ENCODE measurements at places on chromosomes 4 and X. TPM values are rescaled to one million over a fixed set of nuclear protein-coding genes. Genes with fewer than 3 reads are reported as not detected.

- no peak for DNase-seq
Measured at GRCh38 chr4:106034220-106034619, 138.9 kb downstream of the NPNT start.

GRCh38 chrX:30196322-30196721 lies 19.0 kb upstream of the MAGEB2 start:
- DNase-seq, result peak; percentile 2

GRCh38 chrX:46366381-46367207 lies 178.6 kb downstream of the ZNF674 start:
- no peak for DNase-seq

DNA sequence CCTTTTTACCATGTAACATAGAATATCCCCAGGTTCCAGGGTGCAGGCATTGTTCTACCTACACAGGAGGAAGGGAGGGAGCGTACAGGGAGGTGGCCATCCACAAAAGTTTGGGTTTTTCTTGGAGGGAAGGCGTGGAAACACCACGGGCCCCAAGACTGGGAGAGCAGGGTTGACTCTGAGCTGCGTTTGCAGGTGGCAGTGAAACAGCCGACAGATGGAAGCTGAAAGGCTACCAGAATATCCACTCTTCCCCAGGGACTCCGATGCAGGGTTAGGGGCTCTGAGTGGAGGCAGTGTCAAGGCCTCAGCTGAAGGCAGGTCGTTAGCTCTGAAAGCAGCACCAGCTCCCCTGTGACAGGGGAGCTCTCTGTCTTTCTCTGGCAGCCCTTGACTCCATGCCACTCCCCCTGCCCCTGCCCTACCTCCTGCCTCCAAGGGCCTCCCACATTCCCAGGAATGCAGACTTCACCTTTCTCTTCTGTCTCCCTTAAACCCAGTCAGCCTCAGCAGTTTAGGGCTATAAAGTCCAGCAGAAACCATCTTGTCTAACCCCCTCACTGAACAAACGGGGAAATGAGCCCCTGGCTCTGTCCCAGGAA lies 14.0 kb upstream of the GLOD5 start:
- DNase-seq, result no peak

DNA sequence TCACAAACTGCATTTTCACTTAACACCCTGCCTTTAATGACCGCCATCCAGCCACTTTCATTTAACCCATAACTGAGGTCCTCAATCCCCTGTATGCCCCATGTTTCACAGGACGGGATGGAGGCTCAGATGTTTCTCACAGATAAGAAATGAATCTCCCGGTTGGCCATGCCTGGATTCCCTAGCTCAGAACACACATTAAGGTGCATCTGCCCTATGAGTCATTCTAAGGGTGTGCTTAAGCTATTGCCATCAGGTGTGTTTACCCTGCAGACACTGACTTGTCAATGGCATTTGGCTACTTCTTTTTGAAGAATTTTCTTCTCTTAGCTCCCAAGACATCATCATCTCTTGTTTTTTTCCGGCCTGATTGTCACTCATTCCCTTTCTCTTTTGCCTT lies 222.6 kb upstream of the SMIM31 start:
- peak; percentile 44 for DNase-seq

DNA sequence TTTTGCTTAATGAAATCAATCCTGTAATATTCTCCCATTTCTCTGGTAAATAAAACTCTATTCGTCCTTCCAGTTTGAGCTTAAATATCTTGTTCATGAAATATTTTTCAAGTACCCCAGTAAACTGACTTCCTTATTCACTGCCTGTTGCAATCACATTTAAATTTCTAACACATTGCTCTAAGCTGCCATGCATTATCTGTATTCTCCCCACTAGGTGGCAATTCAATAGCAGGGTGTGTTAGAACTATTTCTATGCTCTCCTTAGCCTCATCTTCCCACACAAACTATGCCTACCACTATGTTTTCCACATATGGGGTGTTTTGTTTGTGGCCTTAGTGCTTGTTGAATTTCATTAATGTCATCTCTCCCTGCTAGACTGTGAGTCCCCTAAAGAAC lies 377.1 kb upstream of the HS3ST1 start:
- DNase-seq, result peak; percentile 59

- no peak for DNase-seq
Measured at GRCh38 chr4:8645753-8646124, 53.2 kb downstream of the CPZ start.

DNA sequence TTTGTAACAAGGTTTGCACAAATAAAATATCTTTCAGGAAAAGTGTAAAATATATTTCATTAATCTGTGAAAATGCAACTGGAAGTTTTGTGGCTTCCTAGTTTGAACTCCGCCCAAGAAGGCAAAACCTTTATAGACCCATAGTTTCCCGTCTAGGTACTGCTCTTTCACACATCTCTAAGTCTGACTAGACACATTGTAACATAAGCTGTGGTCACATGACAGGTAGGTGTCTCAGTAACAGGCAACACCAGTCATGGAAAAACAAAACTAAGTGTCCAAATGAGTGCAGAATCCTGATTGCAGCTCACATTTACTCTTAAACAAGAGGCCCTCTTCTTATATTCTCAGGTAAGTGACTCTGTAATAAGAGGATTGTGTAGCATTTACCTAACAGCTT lies 55.6 kb downstream of the SNCA start:
- DNase-seq, result peak; percentile 24

- DNase-seq, result no peak
Measured at GRCh38 chr4:139207873-139208403, 30.9 kb upstream of the ELF2 start.

GRCh38 chr4:185298728-185299430 lies 89.5 kb downstream of the SNX25 start:
- DNase-seq, result no peak

DNA sequence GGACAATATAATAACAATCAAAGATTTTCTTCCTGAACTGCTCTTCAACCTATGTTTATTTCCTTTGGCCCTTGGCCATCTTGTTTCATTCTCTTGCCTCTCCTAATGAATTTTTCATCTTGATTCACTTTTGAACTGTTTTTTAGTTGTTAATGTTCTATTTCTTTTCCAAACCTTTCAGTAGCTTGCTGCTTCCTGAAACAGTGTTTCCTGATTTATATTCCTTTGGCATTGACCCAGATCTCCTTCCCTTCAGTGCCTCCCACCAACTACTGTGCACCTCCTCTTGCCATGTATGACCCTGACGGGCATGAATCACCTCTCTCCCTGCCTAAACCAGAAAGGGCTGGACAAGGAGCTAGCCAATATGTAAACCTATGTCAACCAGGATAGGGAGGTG lies 25.6 kb upstream of the SPP1 start:
- peak; percentile 62 for DNase-seq

GRCh38 chr4:22486276-22486675 lies 29.6 kb downstream of the ADGRA3 start:
- DNase-seq, result no peak

DNA sequence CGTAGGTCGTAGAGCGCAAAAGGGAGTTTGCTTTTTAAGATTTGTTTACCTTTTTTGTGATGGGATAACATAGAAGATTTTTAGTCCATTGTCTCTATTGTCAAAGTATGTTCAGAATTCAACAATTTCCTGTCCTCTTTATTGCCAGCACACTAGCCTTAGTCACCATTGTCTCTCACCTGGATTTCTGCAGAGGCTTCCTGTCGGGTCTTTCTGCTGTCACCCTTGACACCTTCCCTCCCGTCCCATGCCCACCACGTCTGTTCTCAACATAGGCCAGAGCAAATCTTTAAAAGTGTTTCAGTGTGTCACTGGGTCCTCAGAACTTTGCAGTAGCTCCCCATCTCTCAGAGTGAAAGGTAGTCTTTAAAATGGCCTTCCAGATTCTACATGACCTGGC lies 323.9 kb downstream of the TENM3 start:
- no peak for DNase-seq

DNA sequence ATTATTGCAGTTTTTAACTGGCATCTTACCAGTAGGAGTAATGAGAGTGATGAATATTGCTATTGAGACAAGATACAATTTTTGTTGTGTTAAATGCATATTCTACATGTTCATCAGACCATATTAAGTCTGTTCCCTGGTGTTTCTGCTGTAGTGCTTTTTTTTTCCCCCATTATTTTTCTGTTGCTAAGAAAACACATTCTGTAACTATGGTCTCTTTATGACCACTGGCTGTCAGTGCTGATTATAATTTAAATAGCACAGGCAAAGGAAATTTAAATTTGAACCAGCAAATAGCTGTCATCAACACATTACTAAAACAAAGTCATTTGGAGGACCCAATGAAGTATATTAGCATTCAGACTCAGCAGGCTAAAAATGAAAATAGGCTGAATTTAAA lies 98.3 kb upstream of the ANKRD50 start:
- DNase-seq, result no peak

- no peak for DNase-seq
Measured at GRCh38 chr4:186030795-186031194, 38.2 kb upstream of the TLR3 start.

DNA sequence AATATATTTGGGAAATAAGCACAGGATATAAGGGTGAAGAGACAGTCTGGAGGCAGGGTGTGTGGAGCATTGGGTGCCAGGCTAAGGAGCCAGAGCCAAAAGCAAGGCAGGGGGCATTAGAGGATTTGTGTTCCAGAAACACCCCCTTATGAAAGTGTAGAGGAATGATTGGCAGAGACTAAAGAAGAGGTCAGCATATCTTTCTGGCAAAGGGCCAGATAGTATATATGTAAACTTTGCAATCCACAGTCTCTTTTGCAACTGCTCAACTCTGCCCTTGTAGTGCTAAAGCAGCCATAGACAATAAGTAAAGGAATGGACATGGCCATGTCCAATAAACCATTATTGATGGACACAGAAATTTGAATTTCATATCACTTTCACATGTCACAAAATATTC lies 3.6 kb upstream of the SLC9A6 start:
- no peak for DNase-seq

GRCh38 chrX:29242856-29243255 lies 655.6 kb downstream of the IL1RAPL1 start:
- DNase-seq, result no peak

GRCh38 chr4:78644744-78645330 lies 93.3 kb downstream of the ANXA3 start:
- peak; percentile 85 for DNase-seq

GRCh38 chr4:125321709-125322365 lies 7.1 kb downstream of the FAT4 start:
- DNase-seq, result peak; percentile 62

DNA sequence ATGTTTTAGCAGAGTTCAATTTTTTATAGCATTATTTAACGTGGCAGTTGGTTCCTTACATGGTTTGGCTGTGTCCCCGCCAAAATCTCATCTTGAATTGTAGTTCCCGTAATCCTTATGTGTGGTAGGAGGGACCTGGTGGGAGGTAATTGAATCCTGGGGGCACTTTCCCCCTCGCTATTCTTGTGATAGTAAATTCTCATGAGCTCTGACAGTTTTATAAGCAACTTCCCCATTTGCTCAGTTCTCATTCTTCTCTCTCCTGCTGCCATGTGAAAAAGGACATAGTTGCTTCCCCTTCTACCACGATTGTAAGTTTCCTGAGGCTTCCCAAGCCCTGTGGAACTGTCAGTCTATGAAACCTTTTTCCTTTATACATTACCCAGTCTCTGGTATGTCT lies 329.5 kb downstream of the GRIA2 start:
- DNase-seq, result no peak

- peak; percentile 44 for DNase-seq
Measured at GRCh38 chr4:130722361-130722760, 1626.4 kb downstream of the C4orf33 start.

GRCh38 chrX:107829878-107830277 lies 4.2 kb downstream of the MID2 start:
- no peak for DNase-seq

DNA sequence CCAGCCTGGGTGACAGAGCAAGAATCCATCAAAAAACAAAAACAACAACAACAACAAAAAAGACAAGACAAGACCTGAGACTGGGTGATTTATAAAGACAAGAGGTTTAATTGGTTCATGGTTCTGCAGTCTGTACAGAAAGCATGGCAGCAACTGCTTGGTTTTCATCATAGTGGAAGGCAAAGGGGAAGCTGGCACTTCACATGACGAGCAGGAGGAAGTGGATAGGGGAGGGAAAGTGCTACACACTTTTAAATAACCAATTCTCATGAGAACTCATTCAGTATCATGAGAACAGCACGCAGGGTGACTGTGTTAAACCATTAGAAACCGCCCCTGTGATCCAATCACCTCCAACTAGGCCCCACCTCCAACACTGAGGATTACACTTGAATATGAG lies 28.4 kb upstream of the SLC10A7 start:
- DNase-seq, result no peak

- no peak for DNase-seq
Measured at GRCh38 chr4:114323841-114324240, 274.8 kb upstream of the UGT8 start.

- peak; percentile 78 for DNase-seq
Measured at GRCh38 chrX:45781901-45782553, 581.4 kb upstream of the DIPK2B start.

DNA sequence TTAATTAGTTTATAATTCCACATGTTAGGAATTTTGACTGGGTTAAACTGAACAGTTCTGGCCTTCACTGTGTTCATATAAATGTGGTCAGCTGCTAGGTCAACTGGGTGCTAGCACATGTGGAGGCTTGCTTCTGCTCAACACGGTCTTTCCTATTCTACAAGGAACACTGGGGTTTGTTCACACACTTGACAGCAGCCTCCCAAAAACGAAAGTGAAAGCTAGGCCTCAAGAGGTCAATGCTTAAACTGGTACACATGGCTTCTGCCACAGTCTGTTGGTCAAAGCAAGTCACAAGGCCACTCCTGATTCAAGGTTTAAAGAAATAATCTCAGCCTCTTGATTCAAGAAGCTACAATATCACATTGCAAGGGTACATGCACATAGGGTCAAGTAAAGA lies 126.5 kb downstream of the QDPR start:
- peak; percentile 1 for DNase-seq

- DNase-seq, result peak; percentile 88
Measured at GRCh38 chr4:159175085-159175988, 72.5 kb downstream of the RAPGEF2 start.

GRCh38 chr4:41435510-41435909 lies 102.4 kb upstream of the LIMCH1 start:
- DNase-seq, result no peak

- DNase-seq, result peak; percentile 36
Measured at GRCh38 chr4:153045111-153045982, 109.2 kb downstream of the FHDC1 start.

DNA sequence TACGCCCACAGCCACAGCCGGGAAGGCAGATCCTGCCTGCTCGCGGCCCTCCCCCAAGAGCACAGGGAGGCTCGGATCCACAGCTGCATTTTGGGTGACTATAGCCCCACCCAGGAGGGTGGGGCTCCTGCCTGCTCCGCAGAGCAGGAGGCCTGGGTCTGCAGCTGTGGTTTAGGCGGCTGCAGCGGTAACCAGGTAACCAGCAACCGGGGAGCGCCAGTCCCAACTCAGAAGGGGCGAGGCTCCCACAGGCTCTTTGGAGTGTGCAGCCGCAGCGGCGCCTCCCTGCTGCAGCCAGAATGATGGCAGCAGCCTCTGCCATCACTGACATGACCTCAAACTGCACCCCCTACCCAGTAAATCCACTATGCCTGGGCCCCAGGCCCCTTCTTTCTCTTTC lies 148.0 kb upstream of the F9 start:
- DNase-seq, result no peak

Gene PLXNA3
- 6.1 TPM for total RNA-seq

Gene ERVMER34-1
- total RNA-seq, result 3.2 TPM

Gene LDB2
- not detected for total RNA-seq

Gene NMU
- total RNA-seq, result 4.2 TPM

Gene RRH
- total RNA-seq, result 0.38 TPM

Gene ZAR1
- total RNA-seq, result not detected

Gene LINC00632
- 0.53 TPM for total RNA-seq

Gene EPHA5
- not detected for total RNA-seq

Gene CPZ
- not detected for total RNA-seq

Gene F8
- total RNA-seq, result 0.26 TPM

Gene UGT2B17
- not detected for total RNA-seq

Gene TMSB15B
- total RNA-seq, result 0.77 TPM

Gene RAB33A
- total RNA-seq, result 0.13 TPM
